ENCODE measurements at places on chromosomes 13 and 19.

- no peak for DNase-seq
Observed at GRCh38 chr19:42370068-42370520, 20.0 kb downstream of the CNFN start.

GRCh38 chr13:43838909-43839308 is 40.6 kb downstream of the CCDC122 start:
- no peak for DNase-seq

DNA sequence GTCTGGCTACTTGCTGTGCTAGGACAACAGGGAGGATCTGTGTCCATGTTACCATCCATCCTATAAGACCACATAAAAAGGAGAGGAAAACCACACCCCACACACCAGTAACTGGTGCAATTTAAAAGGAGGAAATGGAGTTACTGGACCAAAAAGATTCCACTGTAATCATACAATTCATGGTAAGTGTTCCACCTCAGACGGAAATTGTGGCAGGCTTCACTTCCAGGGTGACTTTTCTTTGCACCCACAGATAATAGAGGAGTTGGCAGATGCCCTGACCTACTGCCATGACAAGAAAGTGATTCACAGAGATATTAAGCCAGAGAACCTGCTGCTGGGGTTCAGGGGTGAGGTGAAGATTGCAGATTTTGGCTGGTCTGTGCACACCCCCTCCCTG is 2.4 kb downstream of the AURKC start:
- no peak for DNase-seq

GRCh38 chr19:51292971-51293370 is 18.5 kb upstream of the IGLON5 start:
- no peak for DNase-seq

Data from GM18507 (cell line).